ENCODE measurements at places on chromosomes 12 and 14.

GRCh38 chr14:103735022-103735421 lies 19.4 kb downstream of the ZFYVE21 start:
- no peak for DNase-seq

- DNase-seq = no peak
Observed at GRCh38 chr14:94239406-94239805, 53.7 kb downstream of the SERPINA10 start.

DNA sequence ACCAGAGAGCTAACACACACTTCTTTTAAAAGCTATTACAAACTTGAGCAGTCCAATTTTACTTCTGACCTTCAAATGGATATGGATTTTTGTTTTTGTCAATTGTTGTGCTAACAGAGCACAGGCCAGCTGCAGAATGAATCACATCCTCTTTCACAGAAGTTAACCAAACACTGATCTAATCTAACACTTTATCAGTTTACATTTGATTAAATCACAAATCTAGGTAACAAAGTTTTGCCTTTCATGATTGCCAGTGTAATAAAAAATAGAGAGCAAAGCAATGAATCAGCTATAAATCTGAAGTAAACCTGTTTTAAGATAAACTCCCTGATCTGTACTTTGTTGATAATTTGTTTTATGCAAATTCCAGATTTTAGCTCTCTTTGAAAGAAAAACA lies 273.1 kb upstream of the RGS6 start:
- DNase-seq = no peak

GRCh38 chr12:50799908-50800307 lies 36.0 kb downstream of the ATF1 start:
- no peak for DNase-seq

DNA sequence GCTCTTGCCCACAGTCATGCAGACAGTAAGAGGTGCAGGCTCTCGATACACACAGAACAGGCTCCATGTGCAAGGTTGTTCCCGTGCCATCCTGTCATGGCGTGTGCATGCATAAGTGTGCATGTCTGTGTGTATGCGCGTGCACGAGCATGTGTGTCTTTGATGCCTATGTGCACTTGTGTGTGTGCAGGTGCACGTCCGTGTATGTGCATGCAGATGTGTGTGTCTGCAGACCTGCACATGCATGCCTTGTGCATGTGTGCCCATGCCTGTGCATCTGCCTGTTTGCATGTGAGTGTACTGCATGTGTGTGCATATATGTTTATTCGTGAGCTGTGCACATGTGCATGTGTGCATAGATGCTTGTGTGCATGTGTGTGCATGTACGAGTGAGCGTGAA lies 309.8 kb downstream of the TMEM121 start:
- DNase-seq = no peak

DNA sequence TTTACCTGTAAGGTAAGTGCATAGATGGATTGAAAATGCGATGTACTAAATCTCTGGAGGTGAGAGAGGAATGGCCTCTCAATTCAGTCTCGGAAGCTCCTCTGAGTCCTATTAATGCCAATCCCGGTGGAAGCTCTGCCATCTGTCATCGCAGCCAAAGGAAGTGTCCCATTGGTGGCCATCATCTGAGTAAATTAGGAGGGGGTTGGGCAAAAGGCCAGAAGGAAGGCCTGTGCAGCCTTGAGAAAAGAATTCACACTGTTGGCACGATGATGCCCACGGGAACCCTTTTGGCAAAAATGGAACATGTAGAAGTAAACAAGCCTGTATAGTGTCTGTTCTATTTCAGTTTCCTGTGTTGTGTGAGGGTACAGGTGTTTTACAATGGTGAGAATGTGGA lies 494.8 kb downstream of the NELL2 start:
- no peak for DNase-seq

- DNase-seq = no peak
Observed at GRCh38 chr14:58677517-58677916, 39.8 kb downstream of the DACT1 start.

- DNase-seq = no peak
Observed at GRCh38 chr12:70963081-70963660, 42.6 kb upstream of the PTPRR start.

- no peak for DNase-seq
Observed at GRCh38 chr12:119432949-119433348, 98.4 kb downstream of the CCDC60 start.

DNA sequence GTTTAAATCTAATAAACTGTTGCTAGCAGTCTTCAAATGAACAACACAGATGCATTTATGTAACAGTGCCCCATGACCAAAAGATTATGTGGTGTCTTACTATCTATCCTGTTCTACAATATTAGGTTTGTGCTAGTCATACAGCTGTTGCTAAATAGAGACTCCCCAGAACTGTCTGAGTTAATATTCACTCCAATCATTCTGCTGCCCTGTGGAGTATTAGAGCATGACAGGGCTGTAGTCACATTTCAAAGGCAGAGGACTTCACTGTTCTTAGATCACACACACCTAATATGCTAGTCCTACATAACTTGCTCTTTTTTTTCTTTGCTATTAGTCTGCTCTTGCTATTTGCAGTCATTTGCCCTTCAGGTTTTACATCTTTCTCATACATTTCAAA lies 157.6 kb upstream of the MDGA2 start:
- no peak for DNase-seq

GRCh38 chr14:99737956-99738667 lies 54.0 kb downstream of the CYP46A1 start:
- no peak for DNase-seq

DNA sequence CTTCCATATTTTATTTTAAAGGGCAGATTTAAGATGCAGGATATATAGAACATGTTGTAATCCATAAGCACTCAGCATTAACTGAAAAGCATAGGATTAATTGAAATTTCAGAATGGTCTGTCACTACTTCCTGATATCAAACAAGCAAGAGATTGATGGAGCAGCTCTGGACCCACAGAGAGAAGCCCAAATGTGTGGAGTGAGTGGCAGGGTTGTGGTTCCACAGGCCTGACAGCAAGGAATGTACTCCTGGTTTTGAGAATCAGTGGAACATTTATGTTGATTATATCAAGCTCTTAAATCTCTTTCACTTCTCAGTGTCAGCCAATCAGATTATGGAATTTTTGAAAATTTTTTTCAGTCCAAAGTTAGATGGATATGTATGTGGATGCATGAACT lies 267.6 kb upstream of the PRICKLE1 start:
- DNase-seq = no peak

GRCh38 chr12:79850610-79851299 lies 84.1 kb downstream of the PPP1R12A start:
- no peak for DNase-seq

GRCh38 chr12:53862831-53863230 lies 75.8 kb upstream of the HOXC13 start:
- no peak for DNase-seq

GRCh38 chr14:58414845-58415244 lies 12.5 kb downstream of the TIMM9 start:
- no peak for DNase-seq

- no peak for DNase-seq
Observed at GRCh38 chr12:75561921-75562320, 50.5 kb upstream of the KRR1 start.

- DNase-seq = no peak
Observed at GRCh38 chr12:107094183-107094448, 767 bp upstream of the CRY1 start.
